ENCODE measurements at places on chromosomes 2 and 18.

DNA sequence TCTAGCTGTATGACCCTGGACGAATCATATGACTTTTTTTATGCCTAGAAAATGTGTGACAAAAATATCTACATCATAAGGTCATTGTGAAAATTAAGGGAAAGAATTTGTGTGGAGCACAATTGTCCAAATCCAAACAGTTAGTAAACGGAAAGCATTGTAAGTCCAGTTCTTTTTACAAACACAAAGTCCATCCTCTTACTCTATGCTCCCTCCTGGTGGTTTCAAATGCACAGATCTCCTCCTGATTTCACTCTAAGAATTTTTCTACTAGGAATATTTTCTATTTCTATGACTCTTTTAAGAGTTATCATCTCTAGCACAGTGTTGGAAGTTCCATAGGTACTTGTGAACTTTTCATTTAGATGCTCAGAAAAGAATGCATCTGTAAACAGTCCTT lies 125.2 kb upstream of the ARL5A start:
- no peak for DNase-seq

GRCh38 chr2:232075080-232075479 lies 113.6 kb downstream of the DIS3L2 start:
- DNase-seq: no peak

DNA sequence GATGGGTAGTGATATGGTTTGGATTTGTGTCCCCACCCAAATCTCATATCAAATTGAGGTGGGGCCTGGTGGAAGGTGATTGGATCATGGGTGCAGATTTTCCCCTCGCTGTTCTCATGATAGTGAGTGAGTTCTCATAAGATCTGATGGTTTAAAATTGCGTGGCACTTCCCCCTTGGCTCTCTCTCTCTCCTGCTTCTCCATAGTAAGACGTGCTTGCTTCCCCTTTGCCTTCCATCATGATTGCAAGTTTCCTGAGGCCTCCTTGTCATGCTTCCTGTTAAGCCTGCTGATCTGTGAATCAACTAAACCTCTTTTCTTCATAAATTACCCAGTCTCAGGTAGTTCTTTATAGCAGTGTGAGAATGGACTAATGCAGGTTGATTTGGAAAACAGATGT lies 223.2 kb upstream of the APCDD1 start:
- no peak for DNase-seq

DNA sequence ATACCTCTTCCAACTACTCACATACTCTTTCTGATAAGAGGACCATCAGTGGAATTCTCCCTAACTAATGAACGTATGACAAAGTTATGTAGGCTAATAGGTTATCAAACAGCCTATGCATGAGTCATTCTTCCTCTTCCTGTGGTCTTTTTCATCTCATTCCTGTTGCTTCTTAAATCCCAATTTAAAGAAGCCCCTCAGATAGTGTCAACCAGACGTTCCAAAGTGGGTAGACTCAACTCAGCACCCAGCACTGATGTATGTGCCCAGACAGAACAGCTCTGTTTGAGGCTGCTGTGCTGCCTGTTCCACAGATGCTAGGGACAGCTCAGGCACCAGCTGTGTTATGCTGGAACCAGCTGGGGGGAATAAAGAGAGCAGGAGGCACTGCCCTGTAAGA lies 52.6 kb downstream of the CXCR4 start:
- DNase-seq: peak; percentile 45

DNA sequence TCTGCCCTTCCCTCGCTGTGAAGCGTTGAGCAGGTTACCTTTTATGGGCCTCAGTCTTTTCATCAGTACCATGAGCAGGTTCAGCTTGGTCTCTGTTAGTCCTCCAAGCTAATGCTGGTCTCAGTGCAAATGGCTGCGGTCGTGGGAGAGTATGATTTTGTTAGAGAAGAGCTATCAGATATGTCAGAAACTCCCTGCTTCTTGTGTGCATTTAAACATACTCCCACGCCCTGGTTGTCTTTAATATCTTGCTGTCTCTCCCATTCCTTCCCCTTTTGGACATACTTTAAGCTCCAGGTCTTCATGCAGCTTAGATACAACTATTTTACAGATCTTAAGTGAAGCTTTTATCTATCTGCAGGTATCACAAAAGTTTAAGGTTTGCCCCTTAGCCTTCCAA lies 62.9 kb downstream of the EFR3B start:
- DNase-seq: no peak

- DNase-seq: no peak
Measured at GRCh38 chr18:36264283-36264682, 33.2 kb upstream of the FHOD3 start.
